CD4-positive, alpha-beta T cell treated with Interleukin-12 subunit alpha and Interleukin-12 subunit beta, for 1 hour (primary cell): ENCODE measurements at places on chromosomes 1 and 21.

DNA sequence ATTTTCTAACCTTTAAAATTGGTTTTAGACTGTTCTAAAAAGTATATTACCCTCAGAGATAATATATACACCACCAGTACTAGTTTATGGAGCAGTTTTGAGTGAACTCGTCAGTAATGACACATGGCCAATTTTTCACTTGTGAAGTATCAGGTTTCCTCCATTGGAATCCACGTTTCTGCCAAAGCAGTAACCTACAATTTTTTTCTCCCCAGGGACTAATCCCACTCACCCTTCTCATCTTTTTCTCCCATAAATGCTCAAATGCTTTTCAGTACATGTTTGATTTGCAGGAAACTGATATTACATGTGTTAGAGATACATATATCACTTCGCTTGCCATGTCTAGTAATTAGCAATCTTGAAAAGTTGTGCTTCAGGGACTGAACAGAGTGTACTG, 94.1 kb downstream of the COL24A1 start:
- DNase-seq = no peak

GRCh38 chr1:190258003-190258402, 219.7 kb downstream of the BRINP3 start:
- DNase-seq = no peak

DNA sequence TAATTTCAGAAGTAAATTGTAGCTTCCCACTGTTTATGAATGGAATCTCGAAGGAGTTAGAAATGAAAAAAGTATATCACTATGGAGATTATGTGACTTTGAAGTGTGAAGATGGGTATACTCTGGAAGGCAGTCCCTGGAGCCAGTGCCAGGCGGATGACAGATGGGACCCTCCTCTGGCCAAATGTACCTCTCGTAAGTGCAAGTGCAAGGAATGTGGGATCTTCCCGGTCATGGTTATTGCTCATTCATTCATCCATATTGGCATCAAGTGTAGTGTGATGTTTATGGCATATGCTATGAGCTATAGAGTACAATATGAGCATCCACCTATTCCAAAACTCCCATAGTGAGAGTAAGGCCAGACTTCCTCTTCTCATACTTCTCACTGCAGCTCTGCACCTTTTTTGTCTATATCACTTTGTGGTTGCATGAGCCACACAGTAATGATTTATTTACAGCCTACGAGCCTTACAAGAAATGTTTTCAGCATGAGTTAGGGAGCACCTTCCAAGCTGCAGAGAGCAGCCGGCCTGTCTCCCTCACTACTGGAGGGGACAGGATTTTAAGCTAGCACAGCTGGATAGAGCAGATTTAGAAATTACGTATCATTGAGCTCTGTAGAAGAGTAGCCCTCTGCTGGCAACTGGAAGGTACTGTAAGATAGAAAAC, 24.9 kb upstream of the CR1L start:
- DNase-seq = peak; percentile 29

- no peak for DNase-seq
Observed at GRCh38 chr1:175845338-175845737, 101.9 kb upstream of the TNR start.

DNA sequence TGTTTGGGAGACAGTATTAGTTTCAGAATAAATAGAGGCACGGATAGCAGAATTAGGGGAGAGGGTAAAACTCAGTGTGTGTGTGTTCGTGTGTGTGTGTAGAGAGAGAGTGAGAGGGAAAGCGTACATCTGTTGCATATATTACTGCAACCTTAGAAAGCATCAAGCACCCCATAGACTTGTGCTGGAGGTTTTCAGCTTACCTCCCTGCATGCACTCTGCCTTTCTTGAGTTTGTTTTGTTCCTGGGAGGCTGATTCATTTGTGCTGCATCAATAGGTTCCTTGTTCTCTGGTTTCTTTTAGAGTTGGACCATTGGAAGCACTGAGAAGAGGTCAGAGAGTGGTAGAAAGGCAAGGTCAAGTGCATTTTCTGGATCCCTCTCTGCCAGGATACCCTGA, 104.4 kb upstream of the KCNK1 start:
- DNase-seq = no peak

- DNase-seq = no peak
Observed at GRCh38 chr21:31682620-31683019, 23.1 kb downstream of the SOD1 start.

DNA sequence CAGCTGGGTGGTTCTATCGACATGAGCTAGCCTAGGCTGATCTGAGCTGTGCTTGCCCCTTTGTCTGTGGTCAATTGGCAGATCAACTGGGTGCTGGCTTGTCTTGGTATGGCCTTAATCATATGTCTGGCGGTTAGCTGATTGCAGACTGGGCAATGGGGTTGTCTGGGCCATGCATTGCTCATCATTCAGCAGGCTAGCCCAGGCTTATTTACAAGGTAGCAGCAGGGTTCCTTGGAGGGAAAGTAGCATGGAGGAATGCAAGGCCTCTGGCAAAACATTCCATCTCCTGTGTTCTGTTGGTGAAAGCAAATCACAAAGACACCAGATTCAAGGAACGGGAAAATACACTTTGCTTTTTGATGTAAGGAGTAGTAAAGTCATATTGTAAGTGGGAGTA, 84.0 kb upstream of the IVNS1ABP start:
- no peak for DNase-seq

- DNase-seq = no peak
Observed at GRCh38 chr1:19524791-19525190, 39.5 kb upstream of the CAPZB start.

DNA sequence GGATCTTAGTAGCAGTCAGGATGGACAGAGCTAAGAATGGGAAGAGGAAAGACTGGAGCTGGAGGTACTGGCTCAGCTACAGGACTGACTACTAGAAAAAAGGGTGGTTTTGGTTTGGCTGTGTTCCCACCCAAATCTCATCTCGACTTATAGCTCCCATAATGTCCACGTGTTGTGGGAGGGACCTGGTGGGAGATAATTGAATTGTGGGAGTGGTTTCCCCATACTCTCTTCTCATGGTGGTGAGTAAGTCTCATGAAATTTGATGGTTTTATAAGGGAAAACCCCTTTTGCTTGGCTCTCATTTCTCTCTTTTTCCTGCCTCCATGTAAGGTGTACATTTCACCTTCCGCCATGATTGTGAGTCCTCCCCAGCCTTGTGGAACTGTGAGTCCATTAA, 466.5 kb upstream of the DEPDC1 start:
- no peak for DNase-seq

GRCh38 chr21:31623664-31624063, 35.8 kb upstream of the SOD1 start:
- DNase-seq = no peak

GRCh38 chr1:4660917-4661594, 6.6 kb downstream of the AJAP1 start:
- no peak for DNase-seq

- DNase-seq = no peak
Observed at GRCh38 chr1:50262436-50262835, 153.7 kb downstream of the ELAVL4 start.

GRCh38 chr1:175269151-175269550, 76.6 kb upstream of the KIAA0040 start:
- DNase-seq = no peak

DNA sequence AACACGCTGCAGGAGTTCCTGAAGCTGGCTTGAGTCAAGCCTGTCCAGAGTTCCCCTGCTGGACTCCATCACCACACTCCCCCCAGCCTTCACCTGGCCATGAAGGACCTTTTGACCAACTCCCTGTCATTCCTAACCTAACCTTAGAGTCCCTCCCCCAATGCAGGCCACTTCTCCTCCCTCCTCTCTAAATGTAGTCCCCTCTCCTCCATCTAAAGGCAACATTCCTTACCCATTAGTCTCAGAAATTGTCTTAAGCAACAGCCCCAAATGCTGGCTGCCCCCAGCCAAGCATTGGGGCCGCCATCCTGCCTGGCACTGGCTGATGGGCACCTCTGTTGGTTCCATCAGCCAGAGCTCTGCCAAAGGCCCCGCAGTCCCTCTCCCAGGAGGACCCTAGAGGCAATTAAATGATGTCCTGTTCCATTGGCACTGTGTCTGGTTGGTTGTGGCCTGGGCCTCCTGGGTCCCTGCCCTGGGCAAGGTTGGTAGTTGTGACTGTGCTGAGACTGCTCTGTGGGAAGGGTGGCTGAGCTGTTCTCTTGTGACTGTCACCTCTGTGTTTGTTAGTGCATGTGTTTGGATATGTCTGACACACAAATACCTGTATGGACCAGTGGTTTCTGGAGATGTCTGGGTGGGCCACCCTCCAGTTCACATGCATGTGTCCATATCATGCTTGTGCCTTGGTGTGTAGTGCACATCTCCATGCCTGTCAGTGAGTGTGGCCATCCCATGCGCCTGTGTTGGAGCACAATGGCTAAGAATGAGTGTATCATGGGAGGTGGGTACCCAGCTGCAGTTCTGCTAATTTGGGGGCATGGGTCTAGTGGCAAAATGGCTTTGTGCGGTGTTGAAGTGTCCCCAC, 1.4 kb downstream of the SH3BGRL3 start:
- DNase-seq = no peak

- no peak for DNase-seq
Observed at GRCh38 chr1:162230096-162230495, 146.6 kb downstream of the SPATA46 start.

DNA sequence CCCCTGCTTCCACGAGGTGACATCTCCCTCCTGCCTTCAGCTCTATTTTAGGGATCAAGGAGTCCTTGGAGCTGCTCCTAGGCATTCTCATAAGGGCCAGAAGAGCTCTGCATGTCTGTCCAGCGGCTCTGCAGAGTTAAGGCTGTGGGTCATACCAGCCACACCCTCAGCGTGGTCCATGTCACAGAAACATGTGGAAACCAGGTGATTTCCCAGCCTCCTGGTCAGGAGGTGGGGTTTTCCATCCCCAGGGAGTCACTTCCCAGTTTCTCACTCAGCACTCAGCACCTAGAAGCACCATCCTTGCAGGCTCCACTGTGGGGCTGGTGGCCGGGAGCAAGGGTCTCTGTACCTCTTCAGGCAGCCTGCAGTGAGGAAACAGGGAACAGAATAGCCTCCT, 1.4 kb upstream of the TNFRSF1B start:
- DNase-seq = no peak

DNA sequence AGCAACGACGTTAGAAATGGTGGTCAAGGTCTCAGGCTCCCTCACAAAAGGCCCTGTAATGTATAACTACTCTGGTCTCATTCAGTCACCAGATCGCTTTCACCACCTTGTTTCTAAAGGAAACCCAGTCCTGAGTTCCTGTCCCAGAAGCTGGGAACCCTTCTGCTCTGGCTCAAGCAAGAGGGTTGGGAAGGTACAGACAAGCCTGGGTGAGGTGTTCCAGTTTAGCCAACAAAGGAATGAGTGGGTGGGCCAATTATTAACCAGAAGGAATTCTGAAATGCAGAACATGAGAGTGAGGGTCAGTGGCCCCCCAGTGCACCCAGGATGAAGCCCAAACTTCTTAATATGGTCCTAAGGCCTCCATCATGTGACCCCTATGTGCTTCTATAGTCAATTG, 17.5 kb downstream of the TRABD2B start:
- DNase-seq = no peak

- DNase-seq = no peak
Observed at GRCh38 chr1:222820171-222820712, 5.4 kb downstream of the DISP1 start.

DNA sequence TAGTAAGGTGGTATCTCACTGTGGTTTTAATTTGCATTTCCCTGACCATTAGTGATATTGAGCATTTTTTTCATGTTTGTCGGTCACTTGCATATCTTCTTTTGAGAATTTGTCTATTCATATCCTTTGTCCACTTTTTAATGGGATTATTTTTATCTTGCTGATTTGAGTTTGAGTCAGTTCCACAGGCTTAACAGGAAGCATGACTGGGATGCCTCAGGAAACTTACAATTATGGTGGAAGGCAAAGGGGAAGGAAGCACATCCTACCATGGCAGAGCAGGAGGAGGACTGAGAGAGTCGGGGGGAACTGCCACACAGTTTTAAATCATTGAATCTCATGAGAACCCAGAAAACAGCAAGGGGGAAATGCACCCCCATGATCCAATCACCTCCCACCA, 51.1 kb downstream of the ODF2L start:
- DNase-seq = no peak

GRCh38 chr1:228004331-228004855, 2.4 kb upstream of the WNT3A start:
- DNase-seq = no peak

DNA sequence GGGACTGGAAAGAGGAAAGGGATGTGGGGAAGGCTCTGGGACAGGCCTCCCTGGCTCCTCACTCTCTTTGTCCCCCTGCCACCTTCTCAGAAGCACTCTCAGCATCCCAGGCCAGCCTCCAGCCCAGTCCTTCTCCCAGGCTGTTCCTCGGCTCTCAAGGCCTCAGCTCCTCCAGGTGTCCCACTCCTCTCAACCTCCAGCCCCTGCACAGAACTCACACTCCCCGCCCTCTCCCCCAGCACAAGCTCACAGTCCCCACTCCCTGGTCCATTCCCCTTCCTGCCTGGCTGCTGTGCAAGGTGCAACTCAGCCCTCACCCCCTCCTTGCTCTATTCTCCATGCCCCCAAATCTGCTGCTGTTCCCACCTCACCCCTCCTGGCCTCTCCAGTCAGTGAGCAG, 185.0 kb downstream of the HIVEP3 start:
- no peak for DNase-seq

GRCh38 chr21:31548688-31549087, 110.8 kb upstream of the SOD1 start:
- no peak for DNase-seq
